ENCODE measurements at places on chromosomes 11 and 22.

DNA sequence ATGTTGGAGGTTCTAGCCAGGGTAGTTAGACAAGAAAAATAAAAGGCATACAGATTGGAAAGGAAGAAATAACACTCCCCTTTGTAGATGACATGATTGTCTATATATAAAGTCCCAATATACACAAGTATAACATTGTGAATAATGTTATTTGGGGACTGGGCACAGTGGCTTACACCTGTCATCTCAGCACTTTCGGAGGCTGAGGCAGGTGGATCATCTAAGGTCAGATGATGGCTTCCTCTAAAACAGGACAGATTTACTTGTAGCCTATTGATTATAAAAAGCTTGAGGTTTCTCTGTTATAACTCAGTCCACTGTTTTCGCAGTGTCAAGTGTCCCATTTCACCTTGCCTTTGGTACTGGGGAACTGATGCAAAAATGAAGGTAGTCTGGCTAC, 19.6 kb downstream of the ATM start:
- no peak for DNase-seq

DNA sequence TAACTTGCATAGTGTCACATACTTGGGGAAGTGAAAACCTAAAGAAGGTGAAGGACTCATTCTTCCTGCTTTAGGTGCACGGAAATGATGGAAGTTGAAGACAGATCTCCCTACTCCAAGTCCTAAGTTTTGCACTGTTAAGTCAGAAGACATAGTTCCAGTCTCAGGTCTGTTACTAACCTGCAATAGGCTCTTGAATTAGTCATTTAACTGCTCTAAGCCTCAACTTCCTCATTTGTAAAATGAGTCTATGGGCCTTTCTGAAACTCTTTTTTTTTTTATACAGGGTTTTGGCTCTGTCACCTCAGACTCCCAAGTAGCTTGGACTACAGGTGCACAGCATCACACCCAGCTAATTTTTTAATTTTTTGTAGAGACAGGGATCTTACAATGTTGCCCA, 30.8 kb upstream of the POU2AF1 start:
- DNase-seq = no peak

- DNase-seq = no peak
Observed at GRCh38 chr22:50281957-50282356, 11.8 kb upstream of the MAPK11 start.

DNA sequence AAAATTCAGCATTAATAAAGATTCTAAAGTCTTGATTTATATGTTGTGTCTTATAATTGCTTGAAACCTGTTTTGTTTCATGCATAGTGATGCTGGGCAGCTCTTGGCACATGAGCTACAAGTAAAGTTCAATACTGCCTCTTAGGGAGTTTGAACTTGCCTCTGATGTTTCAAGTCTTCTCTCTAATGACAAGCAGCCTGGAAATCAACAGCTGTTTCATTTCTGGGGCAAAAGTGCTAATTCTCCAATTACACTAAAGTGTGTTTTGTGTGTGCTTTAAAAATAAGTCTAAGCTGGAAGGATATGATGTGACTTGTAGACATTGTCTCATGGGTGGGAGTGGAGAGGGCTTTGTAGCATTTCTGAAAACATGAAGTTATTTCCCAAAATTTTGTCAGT, 23.7 kb upstream of the SESN3 start:
- no peak for DNase-seq

GRCh38 chr11:19615341-19616183, 97.1 kb upstream of the NAV2 start:
- DNase-seq = no peak

- DNase-seq = no peak
Observed at GRCh38 chr11:75320046-75320618, 31.3 kb downstream of the ARRB1 start.

- DNase-seq = no peak
Observed at GRCh38 chr11:122309262-122309925, 193.4 kb upstream of the BLID start.

- DNase-seq = peak; percentile 82
Observed at GRCh38 chr22:35977136-35977535, 51.5 kb downstream of the RBFOX2 start.

DNA sequence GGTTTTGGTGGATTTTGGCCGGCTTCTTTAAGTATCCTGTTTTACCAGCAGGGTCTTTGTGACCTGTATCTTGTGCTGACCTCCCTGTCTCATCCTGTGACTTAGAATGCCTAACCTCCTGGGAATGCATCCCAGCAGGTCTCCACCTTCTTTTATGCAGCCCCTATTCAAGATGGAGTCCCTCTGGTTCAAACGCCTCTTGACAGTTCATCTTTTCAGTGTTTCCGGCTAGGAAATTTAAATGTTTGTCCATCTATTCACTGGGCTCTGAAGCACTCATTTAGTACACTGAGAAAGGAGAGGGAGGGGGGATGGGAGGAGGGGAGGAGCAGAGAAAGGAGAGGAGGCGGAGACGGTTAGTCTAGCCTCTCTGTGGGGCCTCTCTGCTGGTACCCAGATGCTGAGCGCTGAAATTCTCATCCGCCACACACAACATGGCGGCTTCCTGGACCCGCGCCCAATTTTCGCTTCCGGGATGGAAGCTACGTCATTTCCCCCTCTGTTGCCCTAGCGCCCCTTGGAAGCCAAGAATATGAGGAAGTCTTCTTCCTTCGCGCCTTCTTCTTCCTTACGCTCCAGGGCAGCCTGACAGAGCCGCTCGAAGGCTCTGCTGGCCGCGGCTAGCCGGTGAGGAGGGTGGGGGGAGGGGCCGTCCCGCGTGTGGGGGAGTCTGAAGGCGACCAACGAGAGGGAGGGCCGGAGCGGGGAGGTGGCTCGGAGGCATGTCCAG, 69.0 kb upstream of the SYT13 start:
- peak; percentile 62 for DNase-seq

GRCh38 chr22:42661985-42662831, 13.0 kb upstream of the CYB5R3 start:
- peak; percentile 78 for DNase-seq

- DNase-seq = no peak
Observed at GRCh38 chr22:29607426-29607825, 4.0 kb downstream of the NF2 start.

DNA sequence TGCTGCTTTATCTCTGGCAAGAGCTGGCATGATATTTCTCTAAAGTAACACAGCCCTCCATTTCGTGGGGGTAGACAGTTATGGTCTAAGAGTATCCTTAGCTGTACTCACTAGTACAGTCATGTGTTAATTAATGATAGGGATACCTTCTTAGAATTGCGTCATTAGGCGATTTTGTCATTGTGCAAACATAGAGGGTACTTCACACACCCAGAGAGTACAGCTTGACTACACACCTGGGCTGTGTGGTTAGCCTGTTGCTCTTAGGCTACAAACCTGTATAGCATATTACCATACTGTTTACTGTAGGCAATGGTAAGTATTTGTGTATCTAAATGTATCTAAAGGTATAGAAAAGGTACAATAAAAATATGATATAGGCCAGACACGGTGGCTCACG, 17.0 kb downstream of the XRCC6 start:
- DNase-seq = no peak

DNA sequence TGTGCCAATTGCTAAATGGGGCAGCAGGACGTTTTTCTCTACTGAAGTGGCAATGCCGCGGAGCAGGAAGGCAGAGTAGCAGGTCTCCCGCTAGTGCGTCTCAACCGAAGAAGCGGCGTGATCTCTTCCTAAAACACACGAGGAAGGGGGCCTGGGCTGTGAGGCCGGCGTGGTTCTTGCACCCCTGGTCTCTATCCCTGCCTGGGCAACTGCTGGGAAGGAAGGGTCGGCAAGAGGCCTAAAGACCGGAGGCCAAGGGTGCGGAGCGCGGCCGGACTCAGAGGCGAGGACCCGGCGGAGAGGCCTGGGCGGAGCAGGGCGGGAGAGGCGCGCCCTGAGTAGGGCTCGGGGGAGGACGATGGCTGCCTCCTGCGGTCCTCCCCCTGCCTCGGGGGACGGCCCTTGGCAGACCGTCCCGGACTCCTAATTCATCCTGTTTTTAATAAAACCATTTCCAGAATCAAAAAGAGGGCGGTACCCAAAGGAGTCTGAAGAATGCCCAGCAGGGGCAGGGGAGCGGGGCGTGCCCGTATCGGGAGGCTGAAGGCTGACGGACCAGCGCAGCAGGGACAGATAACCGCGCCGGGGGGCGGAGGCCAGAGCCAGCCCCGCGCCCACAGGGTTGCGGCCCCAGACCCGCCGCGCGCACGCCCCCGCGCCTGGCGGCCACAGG, 572 bp upstream of the APLP2 start:
- DNase-seq = peak; percentile 91

DNA sequence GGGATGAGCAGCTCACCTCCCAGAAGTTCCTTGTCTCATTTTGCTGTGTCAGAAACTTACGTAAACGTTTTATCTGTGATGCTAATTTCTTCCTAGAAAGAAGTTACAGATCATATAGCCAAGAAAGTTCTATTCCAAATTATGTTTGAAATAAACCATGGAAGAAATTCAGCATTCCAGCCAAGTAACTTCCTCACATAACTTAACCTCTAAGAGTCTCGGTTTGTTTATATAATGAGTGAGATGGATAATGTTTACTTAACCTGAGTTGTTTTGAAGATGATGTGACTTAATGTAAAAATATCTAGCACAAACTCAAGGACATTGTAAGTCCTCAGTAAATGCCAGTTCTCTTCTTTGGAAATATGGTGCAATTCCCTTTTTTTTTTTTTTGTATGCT, 8.9 kb upstream of the MUC15 start:
- no peak for DNase-seq

- no peak for DNase-seq
Observed at GRCh38 chr11:67664696-67665540, 9.5 kb downstream of the ALDH3B2 start.

GRCh38 chr11:73184953-73185671, 33.0 kb upstream of the P2RY2 start:
- peak; percentile 80 for DNase-seq

DNA sequence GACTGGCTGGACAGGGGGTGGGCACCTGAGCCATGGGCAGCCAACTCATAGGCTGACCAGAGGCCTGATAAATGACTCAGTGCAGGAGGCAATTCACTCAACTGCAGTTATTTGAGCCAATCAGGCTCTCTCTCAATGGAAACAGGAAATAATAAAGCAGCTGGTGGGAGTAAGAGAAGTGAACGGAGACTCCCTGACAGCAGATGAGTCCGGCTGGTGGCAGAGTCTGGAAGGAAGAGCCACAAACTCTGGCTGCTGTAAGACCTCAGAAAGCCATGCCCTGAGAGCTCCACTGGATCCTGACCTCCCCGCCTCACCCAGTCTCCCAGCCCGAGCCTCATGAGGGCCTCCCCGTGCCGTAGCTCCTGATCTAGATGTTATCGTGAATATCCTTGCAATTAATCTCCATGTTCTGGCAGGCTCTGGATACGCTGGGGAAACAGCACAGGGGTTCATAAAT, 69.8 kb downstream of the TRIM29 start:
- peak; percentile 38 for DNase-seq

DNA sequence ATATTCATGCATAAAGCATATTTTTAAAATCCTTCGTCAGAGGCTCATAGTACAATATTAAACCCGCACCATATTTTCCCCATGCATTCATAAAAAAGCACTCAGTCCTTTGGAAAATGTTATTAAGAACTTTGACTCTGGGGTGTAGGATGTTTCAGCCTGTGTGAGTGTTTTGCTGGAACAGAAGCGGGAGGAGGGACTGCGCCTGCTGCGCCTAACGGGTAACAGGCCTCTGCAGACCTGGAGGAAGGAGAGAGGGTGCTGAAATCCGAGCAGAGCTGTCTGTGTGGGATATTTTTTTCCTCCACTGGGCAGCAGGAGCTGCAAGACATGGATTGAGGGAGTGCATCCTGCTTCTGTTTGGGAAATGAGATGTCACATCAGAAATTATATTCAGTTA, 483.0 kb downstream of the BRD1 start:
- DNase-seq = no peak

DNA sequence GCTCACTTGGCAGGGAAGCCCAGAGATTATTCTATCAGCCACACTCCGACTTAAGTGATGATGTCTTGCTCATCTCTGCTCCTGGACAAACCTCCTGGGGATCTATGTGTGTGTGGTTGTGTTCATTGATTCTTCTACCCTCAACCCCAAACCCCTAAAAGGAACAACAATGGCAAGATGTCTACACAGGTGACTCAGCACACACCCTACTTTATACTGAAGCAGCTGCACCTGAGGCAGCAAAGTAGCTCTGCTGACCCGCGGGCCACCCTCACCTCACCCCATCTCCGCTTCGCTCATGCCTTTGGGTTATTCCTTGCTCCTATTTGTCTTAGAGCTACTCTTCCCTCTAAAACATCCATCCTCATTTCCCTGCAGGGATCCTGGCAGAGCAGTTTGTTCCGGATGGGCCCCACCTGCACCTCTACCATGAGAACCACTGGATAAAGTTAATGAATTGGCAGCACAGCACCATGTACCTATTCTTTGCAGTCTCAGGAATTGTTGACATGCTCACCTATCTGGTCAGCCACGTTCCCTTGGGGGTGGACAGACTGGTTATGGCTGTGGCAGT, 38.7 kb downstream of the TMEM45B start:
- DNase-seq = no peak

GRCh38 chr11:118258410-118258809, 5.7 kb downstream of the MPZL2 start:
- no peak for DNase-seq

DNA sequence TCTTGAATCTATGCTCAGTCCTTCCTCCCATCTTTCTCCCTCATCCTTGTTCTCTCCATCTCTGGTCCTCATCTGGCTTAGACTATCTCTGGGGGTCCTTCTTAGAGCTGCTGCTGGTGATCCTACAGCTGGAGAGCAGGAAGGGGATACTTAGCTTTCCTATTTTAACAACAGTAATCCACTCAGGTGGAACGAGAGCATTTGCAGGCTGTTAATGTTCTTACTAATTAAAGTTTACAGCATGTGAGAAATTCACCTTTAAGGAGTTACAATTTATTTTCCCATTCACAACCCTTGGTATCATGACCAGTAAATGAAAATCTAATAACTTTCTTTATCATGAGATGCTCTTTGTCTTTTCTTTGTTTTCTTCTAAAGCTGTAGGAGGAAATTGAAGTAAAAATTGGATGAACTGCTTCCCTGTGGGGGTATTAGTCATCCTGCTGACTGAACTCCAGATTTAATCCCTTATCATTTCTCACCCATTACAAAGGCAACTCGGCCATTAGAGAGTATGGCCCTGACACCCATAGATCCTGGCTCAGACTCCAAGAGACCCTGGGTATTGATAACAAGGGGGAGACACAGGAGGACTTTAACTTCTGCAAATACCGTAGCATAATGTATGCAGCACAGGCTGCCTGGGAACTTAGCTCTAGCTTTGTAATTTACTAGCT, 37.6 kb upstream of the MTNR1B start:
- peak; percentile 13 for DNase-seq

GRCh38 chr11:68338051-68338780, 25.8 kb downstream of the LRP5 start:
- peak; percentile 19 for DNase-seq

GRCh38 chr11:12526789-12527188, 147.4 kb upstream of the TEAD1 start:
- DNase-seq = peak; percentile 71

GRCh38 chr11:12237381-12237784, 127.0 kb downstream of the MICAL2 start:
- DNase-seq = no peak

DNA sequence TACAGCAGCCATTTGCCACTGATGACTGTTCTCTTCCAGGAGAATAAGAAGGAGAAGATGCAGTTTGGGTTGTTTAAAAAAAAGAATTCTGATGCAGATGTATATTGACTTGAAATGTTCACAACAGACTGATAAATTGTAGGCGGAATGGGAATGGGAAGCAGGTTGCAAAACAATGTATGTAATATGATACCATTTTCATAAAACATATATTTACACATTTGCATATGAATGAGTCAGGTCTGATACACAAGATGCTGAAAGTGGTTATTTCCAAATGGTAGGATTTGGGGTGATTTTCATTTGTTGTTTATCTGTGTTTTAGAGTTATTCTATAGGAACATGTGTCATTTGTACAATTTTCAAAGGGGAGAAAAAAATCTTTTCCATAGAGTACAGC, 9.0 kb upstream of the RCN1 start:
- DNase-seq = no peak
